ENCODE measurements at places on chromosomes 1 and 21.

DNA sequence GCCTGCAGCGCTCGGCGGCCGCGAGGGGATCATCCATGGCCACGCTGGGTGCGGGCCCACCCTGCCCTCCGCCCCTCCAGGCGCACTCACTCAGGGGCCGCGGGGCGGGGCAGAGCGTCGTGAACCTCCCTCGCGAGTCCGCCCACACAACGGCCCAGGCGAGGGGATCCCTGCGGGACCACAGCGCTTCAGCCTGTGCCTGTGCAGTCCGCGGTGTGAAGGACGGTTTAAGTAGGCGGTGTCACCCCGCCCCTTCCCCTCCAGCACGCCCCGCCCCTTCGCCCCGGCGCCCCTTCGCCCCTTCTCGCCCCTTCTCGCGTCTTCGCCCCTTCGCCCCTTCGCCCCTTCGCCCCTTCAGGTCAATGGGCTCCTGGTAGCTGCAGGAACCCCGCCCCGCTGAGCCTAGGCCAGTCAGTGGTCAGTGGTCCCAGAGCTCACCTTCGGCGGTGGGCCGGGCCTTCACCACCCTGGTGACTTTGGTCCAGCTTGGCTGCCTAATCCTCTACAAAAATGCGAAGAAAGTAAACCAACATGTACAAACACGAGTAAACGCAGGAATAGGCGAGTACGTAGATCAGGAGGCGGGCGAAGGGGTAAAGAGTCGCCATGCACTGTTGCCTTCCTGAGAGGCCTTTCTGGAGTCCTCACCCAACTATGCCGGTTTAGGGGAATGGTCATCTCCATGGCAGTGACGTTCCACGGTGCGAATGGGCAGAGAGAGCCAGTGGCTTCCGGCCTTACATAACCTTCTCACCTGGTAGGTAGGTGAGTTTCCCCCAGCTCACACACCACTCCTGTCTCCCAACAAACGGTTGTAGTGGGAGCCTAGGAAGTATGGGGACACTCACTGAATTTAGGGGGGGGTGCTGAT is 19.6 kb upstream of the DMRTB1 start:
- DNase-seq, result no peak

GRCh38 chr1:150808846-150809245 is 786 bp upstream of the CTSK start:
- no peak for DNase-seq

GRCh38 chr1:182299728-182300616 is 91.6 kb downstream of the GLUL start:
- DNase-seq, result no peak

GRCh38 chr1:206892351-206892984 is 4.8 kb upstream of the IL24 start:
- DNase-seq, result no peak
